ENCODE measurements at places on chromosomes 3 and 15.

- no peak for DNase-seq
These were observed 83.7 kb downstream of the CMSS1 start for GRCh38 chr3:99901200-99901926.

DNA sequence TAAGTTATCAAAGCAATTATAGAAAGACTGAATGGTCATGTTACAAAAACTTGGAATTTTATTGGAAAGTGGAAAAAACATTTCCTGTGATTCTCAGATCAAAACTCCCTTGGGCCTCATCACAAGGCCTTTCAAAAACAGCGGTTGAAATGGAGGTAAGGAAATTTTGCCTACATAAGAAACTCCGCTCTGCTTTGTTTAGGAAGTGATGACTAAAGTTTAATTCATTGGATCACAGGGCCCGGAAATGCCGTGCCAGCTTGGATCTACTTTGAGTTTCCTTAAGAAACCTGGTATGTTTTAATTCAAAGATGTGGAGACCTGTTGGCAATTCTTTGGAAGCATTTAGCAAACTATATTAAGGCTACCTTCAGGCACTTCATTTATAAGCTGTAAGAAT, 143.9 kb upstream of the MME start:
- DNase-seq, result no peak

DNA sequence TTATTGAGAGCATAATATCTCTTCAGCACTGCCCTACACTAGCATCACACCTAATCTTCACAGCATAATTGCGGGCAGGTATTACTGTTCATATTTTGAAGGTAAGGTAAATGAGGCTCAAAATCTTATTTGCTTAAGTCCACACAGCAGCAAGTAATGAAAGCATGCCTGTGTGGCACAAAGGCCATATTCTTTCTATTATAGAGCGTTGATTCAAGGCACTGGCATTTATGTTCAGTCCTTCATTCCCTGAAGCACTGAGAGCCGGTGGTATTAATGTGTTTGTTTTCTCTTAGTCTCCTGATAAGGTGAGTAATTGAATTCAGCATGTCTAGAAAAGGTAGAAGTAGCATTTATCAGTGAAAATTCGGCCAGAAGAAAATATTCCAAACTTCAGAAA, 231.2 kb downstream of the BBX start:
- DNase-seq, result no peak

- DNase-seq, result no peak
These were observed 163.1 kb upstream of the GALNT15 start for GRCh38 chr3:16011376-16011775.

GRCh38 chr3:4583416-4583815, 90.3 kb downstream of the ITPR1 start:
- no peak for DNase-seq

GRCh38 chr15:81265256-81265943, 58.5 kb downstream of the STARD5 start:
- peak; percentile 42 for DNase-seq

DNA sequence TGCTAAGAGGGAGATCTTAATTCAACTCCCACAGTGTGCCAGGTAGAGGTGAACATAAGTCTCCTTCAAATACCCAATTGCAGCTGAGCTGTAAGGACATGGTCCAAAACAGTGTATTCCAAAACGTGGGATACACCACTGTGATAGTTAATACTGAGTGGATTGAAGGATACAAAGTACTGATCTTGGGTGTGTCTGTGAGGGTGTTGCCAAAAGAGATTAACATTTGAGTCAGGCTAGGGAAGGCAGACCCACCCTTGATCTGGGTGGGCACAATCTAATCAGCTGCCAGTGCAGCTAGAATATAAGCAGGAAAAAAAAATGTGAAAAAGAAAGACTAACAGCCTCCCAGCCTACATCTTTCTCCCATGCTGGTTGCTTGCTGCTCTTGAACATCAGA, 45.1 kb upstream of the PHLDB2 start:
- no peak for DNase-seq

GRCh38 chr3:80051602-80051962, 283.8 kb upstream of the ROBO1 start:
- no peak for DNase-seq

GRCh38 chr3:97306226-97306625, 458.3 kb upstream of the ARL6 start:
- no peak for DNase-seq

Measured in NCI-H82 (cell line).